ENCODE measurements at places on chromosomes 4 and X.
A peak's percentile ranks its signal among the peaks of the same experiment; 100 is the strongest.

GRCh38 chr4:81746071-81746470, 274.4 kb upstream of the RASGEF1B start:
- no peak for DNase-seq

DNA sequence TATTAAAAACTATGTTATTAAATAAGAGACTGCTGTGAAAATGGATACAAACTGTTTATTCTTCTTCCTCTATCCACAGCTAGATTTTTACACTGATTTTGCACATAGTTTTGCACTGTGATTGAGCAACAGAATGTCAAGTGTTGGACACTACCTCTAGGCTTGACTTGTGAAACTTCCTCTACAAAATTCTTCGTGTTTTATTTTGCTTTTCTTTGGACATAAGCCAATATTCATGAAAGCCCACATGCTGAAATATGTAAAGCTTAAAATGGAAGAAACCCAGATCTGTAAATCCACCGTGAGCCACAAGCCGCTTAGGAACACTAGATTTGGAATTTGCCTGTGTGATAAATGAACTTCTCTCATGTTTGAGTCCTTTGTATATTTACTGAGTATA, 849.4 kb downstream of the FSTL5 start:
- DNase-seq: no peak

GRCh38 chr4:174427571-174428140, 94.6 kb downstream of the HPGD start:
- no peak for DNase-seq

- no peak for DNase-seq
These were observed 422.2 kb downstream of the GABRG1 start for GRCh38 chr4:45701621-45702020.

DNA sequence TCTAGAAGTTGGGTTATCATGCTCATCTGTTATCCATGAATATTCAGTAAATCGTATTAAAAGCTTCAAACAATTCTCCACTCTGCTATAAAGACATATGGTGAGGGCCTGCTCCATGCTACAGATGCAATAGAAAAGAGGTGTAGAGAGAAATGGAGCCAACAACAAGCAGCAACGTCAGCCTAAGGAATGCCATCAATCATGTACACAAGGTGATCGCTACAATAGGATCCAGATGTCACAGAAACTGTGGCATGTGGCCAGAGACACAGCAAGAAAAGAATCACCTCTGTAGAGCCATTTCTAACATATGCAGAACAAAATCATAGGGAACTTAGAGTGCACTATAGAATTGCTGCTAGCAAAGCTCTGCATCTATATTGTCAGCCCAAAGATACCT, 1188.1 kb downstream of the PCDH7 start:
- DNase-seq: no peak

- no peak for DNase-seq
These were observed 131.6 kb upstream of the SCML1 start for GRCh38 chrX:17605676-17606075.

- DNase-seq: peak; percentile 84
These were observed at the start of gene KLHL8 for GRCh38 chr4:87220094-87220822. TSS of gene KLHL8 (minus strand) at chr4:87220618. CDS start at chr4:87195539, 25,079 bp downstream.

DNA sequence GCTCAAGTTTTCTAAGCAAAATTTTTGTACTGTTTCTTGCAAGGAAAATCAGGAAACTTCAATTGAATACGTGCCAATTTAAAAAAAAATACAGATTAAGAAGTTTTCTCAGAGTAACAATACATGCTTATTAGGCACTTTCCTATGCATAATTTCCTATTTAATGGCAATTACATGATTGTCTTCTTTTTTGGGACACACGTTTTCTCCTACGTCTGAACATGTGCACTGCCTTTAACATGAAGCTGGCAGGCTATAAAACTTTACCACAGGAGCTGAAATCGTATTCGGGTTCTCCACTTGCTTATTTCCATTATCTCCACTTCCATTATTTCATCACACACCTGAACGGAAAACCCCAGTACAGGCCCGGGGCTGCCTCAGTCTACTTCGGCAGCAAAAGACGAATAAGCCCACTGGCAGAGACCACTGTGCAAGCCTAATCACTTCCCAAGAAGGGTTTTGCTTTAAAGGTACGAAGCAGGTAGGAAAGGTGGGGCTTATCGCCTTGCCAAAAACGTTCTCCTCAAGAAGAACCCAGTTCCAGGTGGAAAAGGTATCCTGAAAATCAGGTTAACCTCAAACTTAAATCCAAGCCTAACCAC, 575 bp downstream of the RCHY1 start:
- no peak for DNase-seq

DNA sequence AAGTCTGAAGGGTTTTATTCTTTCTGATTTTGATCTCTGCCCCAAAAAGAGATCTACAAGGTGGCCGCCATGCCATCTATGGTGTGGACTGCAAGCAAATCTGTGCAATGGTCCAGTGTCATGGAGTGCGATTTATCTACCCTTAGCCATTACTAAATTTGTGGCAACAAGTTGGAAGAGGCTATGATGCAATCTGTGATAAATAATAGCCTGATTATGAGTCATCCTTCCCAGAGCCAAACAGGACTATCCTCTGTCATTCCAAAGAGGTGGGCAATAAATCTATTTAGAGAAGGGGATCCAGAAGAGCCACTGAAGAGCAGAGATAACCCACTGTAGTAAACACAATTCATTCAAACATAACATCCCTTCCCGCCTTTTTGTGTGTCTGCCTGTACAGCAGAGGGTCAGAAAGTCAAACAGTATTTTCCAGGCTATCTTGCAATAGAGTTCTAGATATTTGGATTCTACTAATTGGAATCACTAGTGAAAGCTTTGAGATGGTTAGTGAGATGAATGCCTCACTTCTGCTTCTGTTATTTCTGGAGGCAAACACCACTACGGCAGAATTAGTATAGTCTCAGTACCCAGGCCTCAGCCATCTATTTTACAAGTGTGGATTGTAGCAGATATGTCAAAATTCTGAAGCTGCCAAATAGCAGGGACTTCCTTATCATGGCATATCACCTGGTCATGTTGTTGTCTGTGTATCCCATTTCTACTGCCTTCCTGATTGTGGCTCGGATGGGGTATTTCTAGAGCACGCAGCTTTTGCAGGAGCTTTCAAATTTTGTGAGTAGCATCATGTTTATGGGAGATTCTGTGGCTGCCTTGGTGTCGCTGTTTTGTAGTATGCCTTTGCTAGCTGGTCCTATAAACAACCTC, 192.0 kb downstream of the SMIM20 start:
- no peak for DNase-seq

- DNase-seq: no peak
These were observed 8.7 kb downstream of the FABP2 start for GRCh38 chr4:119313237-119313636.

DNA sequence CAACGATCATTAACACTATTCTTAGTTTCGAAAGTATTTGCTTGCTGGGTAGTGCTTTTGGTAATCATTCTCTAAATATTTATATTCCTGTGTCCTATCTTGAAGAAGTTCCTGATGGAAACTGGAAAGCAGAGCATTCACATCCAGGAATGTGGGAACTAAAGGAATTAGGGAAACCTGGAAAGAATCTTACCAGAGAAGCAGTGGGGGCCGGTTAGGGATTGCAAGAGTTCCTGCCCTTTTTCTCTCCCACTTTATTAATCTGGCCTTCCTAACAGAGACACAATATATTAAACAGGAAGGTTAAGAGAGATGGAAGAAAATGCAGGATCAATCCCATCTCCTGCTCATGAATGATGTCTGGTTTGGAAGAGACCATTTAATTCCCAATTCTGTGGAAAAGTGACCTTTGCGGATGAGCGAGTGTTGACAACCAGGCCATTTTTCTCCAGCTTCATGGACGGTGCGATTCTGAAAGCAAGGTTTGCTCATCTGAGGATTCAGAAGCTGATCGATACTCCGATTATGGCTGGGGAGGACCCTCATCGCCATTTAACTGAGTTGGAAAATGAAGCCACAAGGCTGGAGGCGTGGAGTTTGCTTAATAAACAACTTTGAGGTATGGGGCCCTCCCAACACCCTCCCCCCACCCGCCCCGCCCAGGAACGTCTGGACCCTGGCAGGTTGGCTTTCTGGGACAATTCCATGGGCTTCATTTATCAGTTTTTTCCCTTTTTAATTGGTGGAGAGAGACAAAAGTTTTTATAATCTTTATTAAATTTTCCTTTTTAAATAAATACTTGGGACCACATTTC, 52.3 kb downstream of the C4orf51 start:
- no peak for DNase-seq

GRCh38 chrX:129043138-129043537, 480.2 kb downstream of the SMARCA1 start:
- no peak for DNase-seq

GRCh38 chr4:168917138-168917779, 92.8 kb downstream of the CBR4 start:
- DNase-seq: no peak

GRCh38 chrX:65300104-65300809, 234.3 kb downstream of the LAS1L start:
- no peak for DNase-seq

GRCh38 chrX:40479777-40480318, 100.9 kb upstream of the ATP6AP2 start:
- DNase-seq: no peak

DNA sequence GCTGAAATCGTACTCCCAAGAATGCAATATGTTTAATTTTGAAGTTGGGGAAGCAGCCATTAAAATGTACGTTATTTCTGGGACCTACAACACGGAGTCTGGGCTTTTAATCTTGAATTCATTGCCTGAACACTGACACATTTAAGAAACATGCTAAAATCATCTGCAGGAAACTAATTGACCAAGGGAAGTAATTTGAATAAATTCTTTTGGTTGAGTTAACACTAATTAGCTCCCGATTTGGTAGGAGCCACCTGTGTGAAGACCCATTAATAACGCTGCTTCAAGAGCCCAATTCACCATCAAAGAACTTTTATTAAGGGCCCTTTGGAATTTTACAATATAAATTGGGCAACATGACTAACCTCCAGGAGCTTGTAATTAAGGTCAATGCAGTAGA, 309.2 kb downstream of the RAB28 start:
- DNase-seq: no peak

DNA sequence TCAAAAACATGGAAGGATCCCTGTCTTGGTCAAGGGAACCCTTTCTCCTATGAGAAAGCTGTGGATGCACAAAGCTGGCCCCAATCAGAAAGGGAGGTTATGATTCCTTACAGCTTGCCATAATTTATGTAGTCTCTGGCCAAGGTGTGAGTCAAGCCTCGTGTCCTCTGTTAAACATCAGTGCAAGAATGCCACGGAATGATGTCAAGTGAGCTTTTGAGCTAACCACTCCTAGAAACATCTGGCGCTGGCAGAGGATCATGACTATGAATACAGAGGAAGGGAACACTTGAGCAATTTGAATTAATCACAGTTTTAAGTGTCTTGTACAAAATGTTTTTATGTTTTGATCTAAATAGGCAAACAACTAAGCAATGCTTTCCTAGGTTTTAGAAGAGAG, 51.5 kb upstream of the RAP2C start:
- no peak for DNase-seq

GRCh38 chrX:47751670-47752069, 85.0 kb upstream of the ZNF81 start:
- peak; percentile 1 for DNase-seq
